ENCODE measurements at places on chromosomes 3 and 15.

GRCh38 chr3:5888851-5889250 is 701.3 kb downstream of the EDEM1 start:
- DNase-seq, result no peak

GRCh38 chr3:186361762-186362536 is at the start of gene DGKG:
DGKG (minus strand) TSS chr3:186362234; CDS start chr3:186320459, 41,775 bp downstream.
- no peak for DNase-seq

DNA sequence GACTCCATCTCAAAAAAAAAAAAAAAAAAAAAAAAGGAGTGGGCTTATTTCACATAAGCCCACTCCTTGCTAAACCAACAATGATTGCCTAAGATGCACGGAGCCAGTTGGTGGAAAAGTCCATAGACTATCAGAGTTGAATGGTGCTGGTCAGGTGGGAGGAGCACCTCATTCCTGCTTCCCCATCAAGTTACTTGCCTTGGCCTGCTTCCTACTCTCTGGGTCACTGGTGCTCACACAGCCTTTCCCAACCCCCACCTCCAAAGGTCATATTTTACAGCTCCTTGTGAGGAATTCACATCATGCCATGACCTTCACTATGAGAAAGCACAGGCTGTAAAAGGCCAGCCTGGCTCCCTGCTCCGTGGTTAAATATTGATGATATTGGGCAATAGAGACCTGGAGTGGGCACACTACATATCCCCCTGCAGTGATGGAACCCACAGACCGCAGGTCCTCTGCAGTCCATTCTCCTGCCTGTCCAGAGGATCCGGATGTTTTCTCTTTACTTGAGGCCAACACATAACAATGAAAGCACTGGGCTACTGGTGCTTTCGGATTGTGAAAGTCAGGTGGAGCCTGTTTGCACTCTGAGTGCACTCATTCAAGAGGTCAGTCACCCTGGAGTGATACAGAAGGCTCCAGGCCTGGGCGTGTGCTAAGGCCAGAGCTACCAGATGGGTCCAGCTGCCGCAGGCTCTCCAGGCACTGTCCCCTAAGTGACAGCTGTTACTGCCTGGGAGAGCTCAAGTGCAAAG is at the start of gene SLC51B:
TSS of gene SLC51B (plus strand) at position 664 of the 758 bp plus-strand sequence. CDS start 4,618 bp downstream, outside the sequence.
- DNase-seq, result no peak

DNA sequence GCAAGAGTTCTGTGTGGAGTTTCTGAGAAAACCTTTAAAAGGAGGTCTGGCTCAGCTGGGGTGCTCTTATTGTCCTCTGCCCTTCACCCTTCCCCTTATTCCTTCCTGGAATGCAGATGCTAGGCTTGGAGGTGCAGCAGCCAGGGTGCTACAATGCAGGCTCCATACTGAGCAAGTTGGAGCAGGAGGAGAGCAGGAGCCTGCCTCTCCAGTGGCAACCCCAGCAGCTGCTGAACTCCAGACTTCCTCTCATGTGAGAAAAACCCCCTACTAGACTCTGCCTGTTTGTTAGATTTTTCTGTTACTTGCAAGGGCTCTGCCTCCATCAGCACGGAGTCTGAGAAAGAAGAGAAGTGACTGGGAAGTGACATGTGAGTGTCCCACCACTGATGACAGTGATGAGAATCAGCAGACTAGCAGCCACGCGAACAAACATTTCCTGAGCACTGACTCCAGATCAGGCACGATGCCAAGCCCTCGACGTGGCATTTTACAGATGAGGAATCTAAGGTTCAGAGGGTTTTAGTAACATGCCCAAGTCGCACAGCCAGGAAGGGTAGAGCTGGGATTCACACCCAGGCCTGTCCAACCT is 16.1 kb upstream of the RARRES1 start:
- DNase-seq, result no peak

DNA sequence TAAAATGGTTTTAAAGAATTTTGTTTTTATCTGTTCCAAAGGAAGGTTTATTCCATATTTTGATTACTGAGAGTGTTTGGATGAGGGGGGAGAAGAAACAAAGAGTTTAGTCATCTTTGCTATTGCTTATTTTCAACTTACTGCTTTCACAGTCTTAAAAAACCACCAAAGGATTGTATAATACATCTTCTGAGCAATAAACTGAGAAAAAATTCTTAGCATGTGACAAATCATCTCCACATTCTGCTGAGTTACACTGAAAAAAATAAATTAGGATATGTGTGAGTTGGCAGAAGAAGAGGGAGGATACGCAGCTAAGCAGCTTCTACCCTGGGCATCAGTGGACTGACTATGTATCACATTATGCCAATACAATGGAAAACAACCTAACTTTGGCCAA is 23.2 kb upstream of the ACTC1 start:
- no peak for DNase-seq

- peak; percentile 22 for DNase-seq
These were observed 24.0 kb downstream of the LTF start for GRCh38 chr3:46440531-46441294.

DNA sequence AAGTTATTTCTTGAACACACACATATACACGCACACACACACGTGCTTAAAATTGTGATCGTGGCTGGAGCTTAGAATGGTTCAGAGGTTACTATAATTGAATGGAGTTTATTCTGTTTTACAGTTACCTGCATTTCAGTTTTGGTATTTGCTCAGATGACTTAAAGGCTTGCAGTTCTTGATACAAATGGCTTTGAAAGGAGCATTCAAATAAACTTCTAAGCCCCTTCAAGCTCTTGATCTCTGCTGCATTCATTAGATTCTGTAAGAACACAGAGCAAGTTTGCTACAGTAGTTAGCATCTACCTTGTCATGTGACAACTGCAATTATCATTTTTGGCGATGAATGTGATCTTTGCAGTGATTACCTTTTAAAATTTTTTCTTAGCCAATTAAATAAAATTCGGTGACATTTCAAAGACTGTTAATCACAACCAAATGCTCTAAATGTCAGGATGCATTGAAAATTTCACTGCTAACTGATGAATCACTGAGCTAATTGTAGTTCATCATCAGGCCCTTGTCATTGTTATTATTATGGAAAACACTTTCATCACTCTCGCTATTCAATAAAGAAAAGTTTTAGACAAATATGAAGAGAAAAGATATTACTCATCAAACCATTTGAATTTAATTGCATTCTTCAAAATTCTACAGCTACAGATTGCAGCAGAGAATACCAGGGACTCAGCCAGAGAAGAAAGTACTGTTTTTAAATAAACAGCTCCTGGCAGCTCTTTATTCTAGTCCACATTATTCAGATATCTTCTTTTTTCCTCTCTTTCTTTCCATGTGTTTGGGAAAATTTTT is 296.1 kb downstream of the LRTM1 start:
- DNase-seq, result no peak

DNA sequence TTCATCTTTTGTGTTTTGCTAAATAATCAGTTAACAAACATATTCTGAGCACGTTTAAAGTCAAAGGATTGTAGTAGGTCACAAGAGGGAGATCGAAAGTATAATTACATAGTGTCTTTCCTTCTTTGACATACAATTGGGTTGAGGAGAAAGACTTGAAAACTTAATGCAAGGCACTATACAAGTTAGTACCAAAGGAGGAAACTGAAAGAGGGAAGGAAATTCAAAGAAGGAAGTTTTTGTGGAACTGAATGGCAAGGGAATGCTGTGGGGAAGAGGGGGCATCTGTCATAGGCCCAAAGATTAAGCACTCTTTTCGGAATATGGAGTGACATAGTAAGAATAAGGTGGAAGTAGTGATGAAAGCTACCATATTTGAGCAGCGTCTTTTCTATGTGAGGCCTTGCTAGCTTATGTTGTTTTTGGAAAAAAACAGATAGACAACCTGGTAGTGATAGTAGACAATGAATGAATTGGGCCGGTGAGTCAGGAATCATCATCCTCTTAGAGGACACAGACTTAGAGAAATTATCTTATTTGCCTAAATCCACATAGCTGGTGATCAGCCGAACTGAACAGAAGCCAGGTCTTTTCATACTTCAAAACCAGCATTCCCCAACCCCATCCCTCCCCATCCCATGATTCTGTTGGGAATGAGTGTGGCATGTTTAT is 10.2 kb downstream of the MBNL1 start:
- no peak for DNase-seq

DNA sequence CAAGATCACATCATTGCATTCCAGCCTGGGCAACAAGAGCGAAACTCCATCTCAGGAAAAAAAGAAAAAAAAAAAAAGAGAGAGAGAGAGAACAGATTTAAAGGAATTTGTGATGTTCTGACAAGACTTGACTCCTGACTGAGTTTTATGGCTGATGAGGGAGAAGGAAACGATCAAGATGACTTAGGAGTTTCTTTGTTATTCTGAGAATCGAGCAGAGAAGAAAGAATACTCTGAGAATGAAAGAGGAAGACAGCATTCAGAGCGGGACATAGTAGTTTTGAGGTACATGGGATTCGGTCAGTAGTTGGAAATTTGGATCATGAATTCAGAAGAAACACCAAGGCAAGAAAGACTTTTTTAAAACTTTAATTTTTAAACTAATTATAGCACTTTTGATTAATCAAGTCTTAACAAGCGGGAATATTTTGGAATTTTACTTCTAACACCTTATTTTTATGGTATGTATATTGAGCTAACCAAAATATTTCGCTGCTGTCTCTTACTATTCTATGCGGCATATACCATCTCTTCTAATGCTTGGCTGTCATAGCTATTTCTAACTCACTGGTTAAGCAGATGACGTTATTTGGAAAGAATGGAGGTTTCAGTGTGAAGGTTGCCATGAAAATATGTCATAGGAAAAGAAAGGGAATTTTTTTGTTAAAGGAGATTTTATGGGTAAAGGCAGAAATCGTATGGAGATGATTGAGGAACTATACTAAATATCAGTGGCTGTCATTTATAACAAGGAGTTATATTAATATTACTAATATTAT is 644.1 kb downstream of the RBMS3 start:
- no peak for DNase-seq

- no peak for DNase-seq
These were observed 14.9 kb downstream of the CCDC32 start for GRCh38 chr15:40549894-40550293.

- no peak for DNase-seq
These were observed 181.0 kb downstream of the SI start for GRCh38 chr3:164897342-164897741.

- no peak for DNase-seq
These were observed 108.3 kb upstream of the UBE2E1 start for GRCh38 chr3:23697416-23697815.

DNA sequence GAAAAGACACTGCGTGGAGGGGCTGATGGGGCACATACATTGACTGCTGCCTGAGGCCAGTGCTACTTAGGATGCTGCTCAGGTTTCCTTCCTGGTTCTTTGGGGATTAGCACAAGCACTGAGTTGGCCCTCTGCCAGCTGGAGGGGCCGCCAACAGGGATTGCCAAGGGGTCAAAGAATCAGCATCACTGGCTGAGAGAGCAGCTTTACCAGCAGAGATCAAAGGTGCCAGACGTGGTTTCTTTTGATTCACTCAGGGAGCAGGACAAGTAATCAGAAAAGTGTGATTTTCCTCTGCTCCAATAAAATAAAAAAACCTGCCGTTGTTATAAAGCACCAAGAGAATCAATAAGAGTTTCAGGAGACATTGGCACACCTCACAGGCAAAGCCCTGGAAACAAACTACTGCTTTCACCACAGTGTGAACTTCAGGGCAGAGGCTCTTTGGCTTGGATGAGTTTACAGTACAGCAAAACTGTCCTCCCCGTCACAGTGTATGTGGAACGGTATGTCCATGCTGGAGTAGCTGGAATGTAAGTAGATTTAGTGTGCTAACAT is 45.8 kb upstream of the FSIP1 start:
- no peak for DNase-seq

- no peak for DNase-seq
These were observed 17.6 kb upstream of the PLA2G4D start for GRCh38 chr15:42111924-42112323.

GRCh38 chr3:123110976-123111615 is 44.3 kb downstream of the PDIA5 start:
- DNase-seq, result no peak

DNA sequence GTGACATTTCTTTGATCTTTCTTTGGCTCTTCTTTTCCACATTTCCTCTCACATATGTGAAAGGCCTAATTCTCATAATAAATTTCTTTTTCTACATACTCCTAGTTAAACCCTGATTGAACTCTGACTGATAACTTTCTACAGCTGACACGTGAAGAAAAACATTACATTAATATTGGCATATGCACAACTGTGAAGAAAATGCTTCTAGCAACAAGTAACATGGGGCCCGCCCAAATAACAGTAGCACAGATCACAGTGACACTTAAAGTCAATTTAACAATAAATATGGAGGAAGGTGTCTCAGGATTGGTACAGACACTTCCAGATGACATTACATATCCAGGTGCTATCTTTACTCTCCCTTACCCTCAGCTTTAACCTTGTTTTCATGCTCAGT is 317.6 kb upstream of the ZNF385D start:
- DNase-seq, result no peak

DNA sequence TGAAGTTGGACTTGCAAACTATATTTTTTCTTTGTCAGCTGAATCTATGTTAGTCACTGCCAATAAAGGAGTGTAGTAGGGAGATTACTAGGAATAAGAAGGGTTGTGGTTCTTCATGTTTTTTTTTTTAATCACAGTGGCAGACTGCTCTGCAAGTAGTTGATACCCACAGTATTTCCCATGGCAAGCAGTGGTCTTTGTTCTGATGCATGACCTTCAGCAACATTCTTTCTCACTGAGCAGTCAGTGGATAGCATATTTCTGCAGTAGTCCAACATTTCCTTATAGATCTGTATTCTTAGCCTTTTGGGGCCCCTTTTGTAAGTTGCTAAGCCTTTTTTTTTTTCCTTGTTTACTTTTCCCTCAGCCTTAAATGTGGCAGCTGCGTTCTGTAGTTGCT is 151.1 kb downstream of the DOCK3 start:
- DNase-seq, result no peak

DNA sequence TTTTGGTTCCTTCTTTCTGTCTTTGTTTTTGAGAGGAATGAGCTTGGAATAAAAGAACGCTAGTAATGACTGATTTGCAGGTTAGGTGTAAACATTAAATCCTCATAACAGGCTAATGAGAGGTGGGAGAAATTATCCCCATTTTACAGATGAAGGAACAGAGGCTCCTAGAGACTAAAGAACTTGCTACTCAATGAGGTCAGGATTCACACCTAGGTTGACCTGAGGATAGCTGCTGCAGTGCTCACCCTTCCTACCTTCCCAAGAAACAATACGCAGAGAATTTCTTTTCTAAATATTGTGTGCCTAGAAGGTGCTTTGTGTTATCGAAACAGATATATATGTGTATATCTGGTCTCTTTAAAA is 106.3 kb downstream of the IGF1R start:
- no peak for DNase-seq

GRCh38 chr3:123595396-123596180 is 10.7 kb upstream of the HACD2 start:
- no peak for DNase-seq

DNA sequence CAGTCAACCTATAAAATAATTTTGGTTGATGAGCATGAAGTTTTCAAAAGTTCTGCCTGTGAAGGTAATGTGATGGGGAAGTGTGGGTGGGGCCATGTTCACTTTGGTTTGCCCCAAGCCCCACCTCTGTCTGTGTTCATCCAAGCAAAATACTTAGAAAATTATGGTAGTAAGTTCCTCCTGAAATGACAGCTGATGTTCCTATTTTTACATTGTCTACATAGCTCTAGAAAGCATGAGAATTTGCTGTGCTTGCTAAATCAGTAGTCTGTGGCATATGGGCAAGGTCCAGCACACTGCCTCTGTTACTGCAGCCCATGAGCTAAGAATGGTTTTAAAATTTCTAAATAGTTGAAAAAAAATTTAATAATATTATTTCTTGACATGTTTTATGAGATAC is 21.9 kb upstream of the CP start:
- no peak for DNase-seq

GRCh38 chr3:15601399-15602145 is at the start of the genes BTD and HACL1:
BTD (plus strand) TSS chr3:15601745; CDS start chr3:15635440, 33,695 bp downstream.
HACL1 (minus strand) TSS chr3:15601569; CDS start chr3:15601463, 106 bp downstream.
- DNase-seq, result peak; percentile 99

Measured in activated CD4-positive, alpha-beta T cell treated with anti-CD3 and anti-CD28 coated beads for 4 hours (primary cell).